ENCODE measurements at places on chromosomes 6 and 20.
A peak's percentile ranks its signal among the peaks of the same experiment; 100 is the strongest.

DNA sequence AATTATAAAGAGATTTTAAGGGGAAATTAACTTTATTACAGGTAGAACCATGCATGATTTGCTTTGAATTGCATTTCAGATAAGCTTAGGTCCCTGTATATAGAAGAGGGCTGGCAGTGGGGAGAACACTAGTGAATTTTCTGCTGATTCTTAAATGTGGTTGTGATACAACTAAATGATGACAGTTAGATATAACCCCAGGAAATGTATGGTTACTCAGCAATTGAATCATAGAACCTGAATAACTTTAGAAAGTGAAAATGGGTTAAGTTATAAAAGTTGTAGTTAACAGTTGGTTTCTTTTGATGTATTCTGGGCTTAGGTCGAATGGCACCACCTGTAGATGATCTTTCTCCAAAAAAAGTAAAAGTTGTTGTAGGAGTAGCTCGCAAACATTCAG, 70.1 kb downstream of the PHF3 start:
- DNase-seq, result no peak

DNA sequence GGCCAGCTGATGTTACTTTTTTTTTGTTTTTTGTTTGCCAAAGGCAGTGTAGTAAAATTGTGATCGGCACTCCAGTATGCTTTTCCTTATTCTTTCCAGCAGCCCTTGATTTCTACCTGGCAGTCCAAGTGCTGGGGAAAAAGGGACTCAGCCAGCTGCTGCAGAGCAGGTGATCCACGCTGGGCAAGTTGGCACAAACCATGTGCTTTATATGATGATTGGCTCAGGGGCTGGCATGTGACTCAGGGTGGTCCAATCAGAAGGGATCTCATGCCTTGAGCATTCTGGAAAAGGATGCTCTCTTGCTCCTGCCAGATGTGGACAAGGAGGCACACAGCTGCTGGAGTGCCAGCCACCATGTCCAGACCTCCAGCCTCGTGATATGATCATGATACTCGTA, 54.5 kb downstream of the SULF2 start:
- DNase-seq, result no peak

GRCh38 chr6:135021310-135022049, 33.1 kb downstream of the HBS1L start:
- peak; percentile 44 for DNase-seq

- peak; percentile 22 for DNase-seq
Measured at GRCh38 chr20:39105551-39105950, 143.4 kb downstream of the DHX35 start.

DNA sequence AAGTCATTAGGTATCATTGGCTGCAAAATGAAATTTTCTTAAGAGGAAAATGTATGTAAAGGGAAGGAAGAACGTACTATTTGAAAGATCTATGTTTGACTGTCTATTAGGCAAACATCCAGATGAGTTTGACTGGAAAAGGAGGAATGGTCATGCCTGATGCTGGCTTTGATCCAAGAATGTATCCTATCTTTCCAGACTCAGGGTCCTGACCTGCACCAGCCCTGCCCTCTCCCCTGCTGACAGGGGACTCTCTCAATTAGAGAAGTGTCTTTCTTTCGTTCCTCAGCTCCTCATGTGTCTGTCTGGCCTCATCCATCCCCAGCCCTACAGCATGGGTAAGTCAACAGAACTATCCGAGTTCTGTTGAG, 21.9 kb upstream of the SH3BGRL2 start:
- DNase-seq, result no peak

DNA sequence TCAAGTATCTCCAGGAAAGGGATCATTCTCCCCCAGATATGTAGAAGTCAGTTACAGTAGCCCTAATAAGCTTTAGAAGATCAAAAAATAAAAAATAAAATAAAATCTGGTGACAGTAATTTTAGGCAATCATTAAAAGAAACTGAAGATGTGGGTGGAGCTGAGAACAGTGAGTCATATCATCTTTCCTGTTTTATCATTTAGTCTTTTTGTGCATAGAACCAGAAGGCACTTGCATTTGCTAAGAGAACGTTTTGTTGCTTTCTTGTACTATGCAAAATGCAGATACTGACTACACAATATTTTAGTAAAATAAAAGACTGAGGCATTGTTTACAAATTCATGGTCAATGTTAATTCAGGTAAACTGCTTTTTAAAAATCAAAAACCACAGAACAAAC, 497.4 kb upstream of the EPHA7 start:
- no peak for DNase-seq

DNA sequence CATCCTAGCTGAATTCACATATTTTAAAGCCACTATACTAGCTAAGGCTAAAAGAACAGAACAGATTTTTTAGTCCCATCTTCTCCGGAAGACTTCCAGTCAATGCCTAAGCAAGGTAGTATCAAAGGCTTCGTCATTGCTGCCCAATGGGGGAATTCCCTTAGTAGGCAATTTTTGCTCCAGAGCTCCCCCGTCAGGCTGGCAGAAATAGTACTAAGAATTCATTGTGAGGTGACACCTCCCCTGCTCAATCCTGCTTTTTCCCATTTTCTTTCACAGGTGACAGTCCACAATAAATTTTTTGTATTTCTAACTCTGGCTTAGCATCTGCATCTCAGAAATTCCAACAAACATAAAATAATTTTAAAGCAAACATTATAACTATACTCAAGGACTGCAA, 52.8 kb upstream of the SRSF6 start:
- peak; percentile 44 for DNase-seq

- no peak for DNase-seq
Measured at GRCh38 chr6:170152989-170153388, 137.9 kb downstream of the DLL1 start.

DNA sequence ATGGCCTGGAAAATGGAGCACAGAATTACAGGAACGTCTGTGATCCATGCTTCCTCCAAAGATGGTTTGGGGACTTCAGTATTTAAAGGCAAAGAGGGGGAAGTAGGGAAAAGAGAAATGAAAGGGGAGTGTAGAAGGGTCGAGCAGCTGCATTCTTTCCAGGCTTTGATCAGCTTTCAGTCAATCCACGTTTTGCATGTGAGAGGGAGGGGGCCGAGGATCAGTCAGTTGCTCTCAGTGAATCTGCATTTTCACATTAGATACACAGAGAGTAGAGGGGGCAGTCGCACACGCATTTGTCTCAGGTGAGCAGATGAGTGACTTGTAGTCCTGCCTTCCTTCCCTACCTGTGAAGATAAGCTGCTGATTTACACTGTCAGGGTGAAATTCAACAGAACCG, 78.8 kb downstream of the FOXF2 start:
- no peak for DNase-seq

GRCh38 chr6:8435845-8436168, 462 bp upstream of the SLC35B3 start:
- DNase-seq, result no peak

- no peak for DNase-seq
Measured at GRCh38 chr6:68049562-68049961, 585.5 kb upstream of the ADGRB3 start.

- DNase-seq, result no peak
Measured at GRCh38 chr6:150118627-150119026, 24.2 kb upstream of the PPP1R14C start.

DNA sequence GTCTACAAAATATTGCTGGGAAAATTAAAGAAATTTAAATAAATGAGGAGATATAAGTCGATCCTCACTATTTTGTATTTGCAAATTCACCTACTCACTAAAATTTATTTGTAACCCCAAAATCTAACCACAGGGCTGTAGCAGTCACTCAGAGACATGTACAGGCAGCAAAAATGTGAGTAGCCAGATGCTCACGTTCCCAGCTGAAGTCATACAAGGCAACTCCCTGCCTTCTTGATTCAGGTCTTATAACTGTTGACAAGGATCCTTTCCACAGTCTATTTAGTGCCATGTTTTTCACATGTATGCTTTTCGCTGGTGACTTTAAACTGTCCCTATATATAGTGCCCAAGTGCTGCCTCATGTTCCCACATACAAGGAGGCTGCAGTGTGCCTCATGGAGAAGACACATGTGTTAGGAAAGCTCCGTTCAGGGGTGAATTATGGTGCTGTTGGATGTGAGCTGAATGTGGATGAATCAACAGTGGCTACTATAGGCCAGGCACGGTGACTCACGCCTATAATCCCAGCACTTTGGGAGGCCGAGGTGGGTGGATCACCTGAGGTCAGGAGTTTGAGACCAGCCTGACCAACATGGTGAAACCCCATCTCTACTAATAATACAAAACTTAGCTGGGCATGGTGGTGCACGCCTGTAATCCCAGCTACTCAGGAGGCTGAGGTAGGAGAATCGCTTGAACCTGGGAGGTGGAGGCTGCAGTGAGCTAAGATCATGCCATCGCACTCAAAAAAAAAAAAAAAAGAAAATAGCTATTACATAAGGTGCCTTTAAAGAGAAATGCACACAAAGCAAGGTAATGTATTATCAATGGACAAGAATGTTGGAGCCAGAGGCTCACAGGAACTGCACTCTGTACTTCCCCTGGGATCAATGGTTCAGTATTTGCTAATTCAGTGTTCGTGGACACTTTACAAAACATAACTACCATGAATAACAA, 55.3 kb downstream of the STK35 start:
- no peak for DNase-seq

GRCh38 chr6:169213814-169214520, 39.7 kb downstream of the THBS2 start:
- no peak for DNase-seq

DNA sequence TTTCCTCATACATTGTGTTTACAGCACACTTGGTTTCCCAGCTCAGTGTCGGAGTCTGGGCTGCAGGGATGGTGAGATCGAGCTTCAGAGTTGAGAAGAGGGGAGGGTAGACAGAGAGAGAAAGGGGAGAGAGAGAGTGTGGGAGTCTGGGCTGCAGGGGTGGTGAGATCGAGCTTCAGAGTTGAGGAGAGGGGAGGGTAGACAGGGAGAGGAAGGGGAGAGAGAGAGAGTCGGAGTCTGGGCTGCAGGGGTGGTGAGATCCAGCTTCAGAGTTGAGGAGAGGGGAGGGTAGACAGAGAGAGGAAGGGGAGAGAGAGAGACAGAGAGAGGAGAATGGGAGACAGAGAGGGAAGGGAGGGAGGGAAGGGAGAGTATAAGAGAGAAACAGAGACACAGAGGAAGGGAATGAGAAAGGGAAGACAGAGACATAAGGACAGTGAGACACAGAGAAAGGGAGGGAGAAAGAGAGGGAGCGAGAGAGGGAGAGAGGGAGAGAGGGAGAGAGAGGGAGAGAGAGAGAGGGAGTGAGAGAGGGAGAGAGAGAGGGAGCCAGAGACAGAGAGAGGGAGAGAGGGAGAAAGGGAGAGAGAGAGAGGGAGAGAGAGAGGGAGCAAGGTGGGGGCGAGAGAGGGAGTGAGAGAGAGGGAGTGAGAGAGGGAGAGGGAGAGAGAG, 222.7 kb upstream of the GMDS start:
- DNase-seq, result no peak

DNA sequence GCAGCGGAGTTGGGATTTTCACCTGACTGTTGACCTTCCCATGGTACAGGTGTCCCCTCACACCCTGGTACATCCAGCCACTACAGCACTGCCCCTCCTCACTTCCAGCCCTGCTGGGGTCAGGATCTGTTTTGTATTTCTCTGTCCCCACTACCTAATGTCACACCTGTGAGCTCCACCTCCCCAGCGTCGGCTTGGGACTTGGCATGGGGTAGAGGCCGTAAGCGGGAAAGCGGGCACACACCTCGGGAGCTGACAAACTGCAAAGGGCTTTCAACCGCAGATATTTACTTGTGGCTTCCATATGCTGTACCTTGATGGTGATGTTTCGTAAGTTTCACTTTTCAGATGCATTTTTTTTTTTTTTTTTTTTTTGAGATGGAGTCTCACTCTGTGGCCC, 5.4 kb upstream of the CCN5 start:
- DNase-seq, result no peak

GRCh38 chr20:59017493-59018231, 1.6 kb upstream of the TUBB1 start:
- DNase-seq, result no peak

GRCh38 chr6:106666282-106667021, 37.1 kb downstream of the QRSL1 start:
- DNase-seq, result peak; percentile 73

- DNase-seq, result no peak
Measured at GRCh38 chr6:125165256-125165655, 11.7 kb downstream of the TPD52L1 start.

- DNase-seq, result peak; percentile 49
Measured at GRCh38 chr6:72824833-72825232, 203.0 kb downstream of the KCNQ5 start.

GRCh38 chr6:2876210-2877056, 26.7 kb downstream of the SERPINB9 start:
- DNase-seq, result peak; percentile 60

GRCh38 chr6:43286980-43287716, 10.9 kb upstream of the SLC22A7 start:
- no peak for DNase-seq

GRCh38 chr6:144637541-144637940, 352.4 kb downstream of the UTRN start:
- DNase-seq, result no peak

- no peak for DNase-seq
Measured at GRCh38 chr6:14270925-14271788, 153.6 kb downstream of the CD83 start.

DNA sequence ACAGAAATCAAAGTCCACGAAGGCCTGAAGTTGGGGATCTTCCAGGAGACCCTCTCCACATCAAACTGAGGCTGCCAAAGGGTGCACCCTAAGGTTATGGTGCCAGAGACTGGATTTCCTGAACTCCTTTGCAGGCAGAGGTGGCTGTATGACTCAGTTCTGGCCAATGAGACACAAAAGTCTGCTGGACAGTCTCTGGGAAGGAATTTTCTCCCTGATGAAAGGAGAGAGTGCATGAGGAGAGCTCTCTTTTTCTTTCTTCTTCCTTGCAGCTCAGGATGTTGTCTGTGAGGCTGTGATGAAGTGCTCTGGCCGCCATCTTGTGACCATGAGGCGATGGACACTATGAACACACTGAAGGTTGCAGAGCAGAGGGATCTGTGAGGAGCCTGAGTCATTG, 85.2 kb downstream of the MDGA1 start:
- no peak for DNase-seq

DNA sequence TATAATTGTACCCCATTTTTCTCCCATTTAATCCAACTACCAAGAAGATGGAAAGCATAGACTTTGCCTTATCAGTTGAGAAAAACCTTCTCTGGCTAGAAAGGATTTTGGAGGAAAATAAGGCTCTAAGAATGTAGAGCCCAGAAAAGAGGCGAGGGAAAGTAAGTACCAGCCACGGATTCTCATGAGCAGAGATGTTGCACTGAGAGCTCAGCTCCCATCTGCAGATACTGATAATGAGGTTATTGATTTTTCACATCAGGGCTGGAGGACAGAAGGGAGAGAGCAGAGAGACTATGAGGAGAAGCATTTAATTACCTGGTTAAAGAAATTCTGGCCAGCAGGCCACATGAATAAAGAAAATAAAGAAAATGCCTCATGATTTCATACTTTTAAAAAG, 104.4 kb upstream of the FAM184A start:
- no peak for DNase-seq
